Activated CD4-positive, alpha-beta memory T cell treated with anti-CD3 and anti-CD28 coated beads for 36 hours (primary cell): ENCODE measurements at places on chromosomes 6 and 20. TPM values are rescaled to one million over a fixed set of nuclear protein-coding genes. Genes with fewer than 3 reads are reported as not detected.

DNA sequence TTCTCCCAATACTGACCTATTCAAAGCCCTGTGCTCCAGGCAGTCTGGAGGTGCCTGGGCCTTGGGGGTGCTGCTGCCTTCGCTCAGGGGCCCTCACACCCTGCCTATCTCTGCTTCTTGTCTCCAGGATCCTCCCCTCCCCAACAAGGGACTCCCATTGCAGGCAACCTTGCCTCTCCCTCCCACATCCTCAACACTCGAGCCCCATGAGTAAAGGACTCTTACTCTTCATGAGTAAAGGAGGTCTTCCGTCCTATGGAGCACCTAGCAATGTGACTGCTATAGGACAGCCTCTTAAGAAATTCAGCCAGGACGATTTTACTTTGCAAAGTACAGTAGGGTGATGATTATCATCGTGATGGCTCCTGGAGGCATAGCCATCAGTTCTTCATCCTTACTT is 24.5 kb downstream of the PLEKHG1 start:
- DNase-seq: no peak

- DNase-seq: no peak
Observed at GRCh38 chr6:154448448-154449096, 61.9 kb downstream of the CNKSR3 start.

GRCh38 chr20:4076671-4077070 is 61.3 kb upstream of the RNF24 start:
- no peak for DNase-seq

AKAP7 gene
- total RNA-seq: 4.3 TPM

- DNase-seq: no peak
Observed at GRCh38 chr6:166040292-166040691, 127.4 kb downstream of the TBXT start.

FAM209A gene
- total RNA-seq: 0.99 TPM

GRCh38 chr6:111239461-111239860 is 152.2 kb downstream of the SLC16A10 start:
- no peak for DNase-seq

BPIFB6 gene
- not detected for total RNA-seq

DNA sequence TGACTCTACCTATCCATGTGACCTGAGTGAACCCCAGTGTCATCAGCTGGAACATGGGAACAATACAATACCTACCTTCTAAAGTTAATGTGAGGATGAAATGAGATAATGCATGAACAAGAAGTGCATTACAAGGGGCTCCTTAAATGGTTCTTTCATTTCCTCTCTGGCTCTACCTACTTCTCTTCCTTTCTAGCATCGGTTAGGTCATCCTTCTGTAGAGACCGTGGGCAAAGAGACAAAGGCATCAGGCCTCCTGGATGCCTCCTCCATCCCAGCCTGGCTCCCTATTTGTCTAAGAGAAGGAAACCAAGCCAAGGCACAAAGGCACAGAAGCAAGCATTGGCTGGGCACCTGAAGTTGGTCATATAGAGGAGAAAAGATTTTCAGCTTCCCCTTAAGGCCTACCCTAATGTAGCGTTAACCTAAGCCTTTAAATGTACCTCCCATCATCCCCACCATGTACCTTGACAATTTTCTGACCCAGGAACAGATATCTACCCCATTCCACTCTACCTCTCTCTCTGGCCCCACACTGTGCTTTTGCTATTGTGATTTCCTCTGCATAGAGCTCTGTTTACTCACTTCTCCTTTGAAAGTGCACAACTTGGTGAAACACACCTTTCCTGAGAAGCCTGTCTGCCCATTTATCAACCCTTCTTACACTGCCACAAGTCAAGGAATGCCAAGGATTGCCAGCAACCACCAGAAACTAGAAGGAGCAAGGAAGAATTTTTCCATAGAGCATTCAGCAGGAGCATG is 86.6 kb downstream of the GCLC start:
- no peak for DNase-seq

- no peak for DNase-seq
Observed at GRCh38 chr6:130309028-130309427, 56.8 kb upstream of the TMEM200A start.

SLC22A3 gene
- total RNA-seq: not detected

DNA sequence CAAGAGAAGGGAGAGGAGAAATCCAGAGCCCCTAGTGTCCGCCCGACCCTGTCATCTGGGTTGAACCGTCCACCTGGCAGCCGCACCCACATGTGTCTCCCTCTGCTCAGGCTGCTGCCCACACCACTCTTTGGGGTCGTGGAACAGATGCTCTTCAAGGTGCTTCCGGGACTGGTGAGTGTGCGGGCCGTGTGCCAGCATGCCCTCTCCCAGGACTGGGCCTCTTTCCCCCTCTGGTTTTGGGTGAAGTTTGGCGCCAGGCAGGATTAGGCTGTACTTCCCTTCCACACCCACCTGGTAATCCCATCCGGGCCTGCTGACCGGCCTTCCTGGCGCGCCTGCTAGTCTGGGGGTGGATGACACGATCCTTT is 7.9 kb downstream of the BPIFB3 start:
- no peak for DNase-seq

DNA sequence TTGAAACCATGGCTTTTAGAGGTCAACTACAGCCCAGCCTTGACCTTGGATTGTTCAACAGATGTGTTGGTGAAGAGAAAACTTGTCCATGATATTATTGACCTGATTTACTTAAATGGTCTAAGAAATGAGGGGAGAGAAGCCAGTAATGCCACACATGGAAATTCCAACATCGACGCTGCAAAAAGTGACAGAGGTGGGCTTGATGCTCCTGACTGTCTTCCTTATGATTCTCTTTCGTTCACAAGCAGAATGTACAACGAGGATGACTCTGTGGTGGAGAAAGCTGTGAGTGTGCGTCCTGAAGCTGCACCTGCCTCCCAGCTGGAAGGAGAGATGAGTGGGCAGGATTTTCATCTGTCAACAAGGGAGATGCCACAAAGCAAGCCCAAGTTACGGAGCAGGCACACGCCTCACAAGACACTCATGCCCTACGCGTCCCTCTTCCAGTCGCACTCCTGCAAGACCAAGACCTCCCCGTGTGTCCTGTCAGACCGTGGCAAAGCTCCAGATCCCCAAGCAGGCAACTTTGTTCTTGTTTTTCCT is 16.2 kb downstream of the TTLL2 start:
- DNase-seq: no peak
